Activated naive CD4-positive, alpha-beta T cell treated with Interleukin-2 at 50 U/mL for 16 hours (primary cell): ENCODE measurements at places on chromosomes 2 and 18.

- no peak for DNase-seq
These were observed 30.5 kb downstream of the PREPL start for GRCh38 chr2:44330801-44331200.

DNA sequence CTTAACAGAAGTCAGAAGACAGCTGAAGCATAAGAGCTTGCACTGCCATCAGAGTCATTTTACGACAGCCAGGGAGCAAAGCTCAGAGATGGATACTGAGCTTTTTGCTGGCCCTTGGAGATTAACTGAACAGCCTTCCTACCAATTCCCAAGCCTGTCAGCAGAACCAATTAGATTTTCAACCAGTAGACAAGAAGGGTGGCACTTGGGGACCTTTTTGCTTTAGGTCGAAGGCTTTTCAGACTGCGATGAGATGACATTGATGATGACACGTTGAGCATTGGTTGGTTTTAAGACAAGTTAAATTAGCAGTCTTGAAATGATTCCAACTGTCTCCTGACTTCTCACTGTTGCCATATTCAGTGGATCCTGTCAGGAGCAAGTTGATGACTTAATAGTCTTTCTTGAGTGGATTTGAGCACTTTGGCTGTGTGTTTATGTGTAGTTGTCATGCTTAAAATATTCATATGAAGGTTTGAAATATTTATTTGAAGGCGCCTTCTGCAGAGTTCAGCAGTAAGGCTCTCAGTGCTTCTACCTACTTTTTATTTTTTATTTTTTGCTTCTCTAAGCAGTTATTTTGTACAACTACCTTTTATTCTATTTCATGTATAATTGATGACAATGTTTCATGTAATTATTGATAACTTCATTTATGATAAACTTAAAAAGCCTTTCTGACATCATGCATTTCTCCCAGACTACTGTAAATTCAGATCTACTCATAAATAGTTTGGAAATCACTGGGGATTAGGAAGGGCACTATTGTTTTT lies 256.7 kb downstream of the CAMKMT start:
- no peak for DNase-seq

- DNase-seq, result no peak
These were observed 34.7 kb upstream of the RAPH1 start for GRCh38 chr2:203569677-203570316.

- DNase-seq, result no peak
These were observed 87.9 kb downstream of the ZNF804A start for GRCh38 chr2:184685999-184686841.
